ENCODE measurements at places on chromosomes 4 and X.
A peak's percentile ranks its signal among the peaks of the same experiment; 100 is the strongest.

DNA sequence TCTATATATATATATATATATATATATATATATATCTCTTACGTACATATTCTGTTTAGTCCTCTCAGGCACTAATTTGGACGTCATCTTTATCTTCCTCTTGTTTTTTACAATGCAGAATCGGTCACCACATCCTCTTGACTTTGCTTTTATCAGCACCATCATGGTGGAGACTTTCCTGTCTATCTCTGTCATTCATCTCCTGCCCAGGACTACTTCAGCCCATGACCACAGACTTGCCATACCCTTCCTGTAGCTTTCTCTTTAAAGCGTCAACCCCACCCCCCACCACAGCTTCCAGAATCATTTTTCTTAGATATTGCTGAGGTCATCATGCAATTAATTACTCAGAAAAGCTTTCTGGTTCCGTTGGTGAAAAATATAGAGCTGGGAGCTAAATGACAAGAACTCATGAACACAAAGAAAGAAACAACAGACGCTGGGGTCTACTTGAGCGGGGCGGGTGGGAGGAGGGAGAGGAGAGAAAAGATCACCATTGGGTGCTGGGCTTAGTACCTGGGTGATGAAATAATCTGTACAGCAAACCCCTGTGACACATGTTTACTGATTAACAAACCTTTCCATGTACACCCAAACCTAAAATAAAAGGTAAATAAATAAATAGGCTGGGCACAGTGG is 30.5 kb upstream of the PRKX start:
- no peak for DNase-seq

- DNase-seq: no peak
Measured at GRCh38 chrX:2627272-2627867, 63.7 kb upstream of the CD99 start.

- DNase-seq: no peak
Measured at GRCh38 chrX:118286066-118286762, 59.7 kb upstream of the WDR44 start.

DNA sequence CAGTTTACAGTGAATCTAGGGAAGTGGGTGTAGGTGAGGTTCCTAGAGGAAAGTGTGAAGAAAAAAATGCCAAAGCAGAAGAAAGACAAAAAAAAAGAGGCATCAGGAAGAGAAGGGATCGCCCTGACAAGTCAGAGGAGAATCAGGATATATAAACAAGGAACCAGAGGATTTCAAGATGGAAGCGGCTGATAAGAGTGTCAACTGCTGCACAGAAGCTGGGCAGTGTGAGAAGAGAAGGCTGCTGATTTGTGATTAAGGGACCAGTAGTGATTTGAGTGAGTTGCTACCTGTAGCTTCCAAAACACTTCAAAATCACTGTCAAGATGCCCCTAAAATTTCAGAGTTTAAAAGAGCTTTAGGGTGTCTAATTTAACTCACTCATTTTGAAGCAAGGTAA is 258.2 kb downstream of the PPP3CA start:
- no peak for DNase-seq

DNA sequence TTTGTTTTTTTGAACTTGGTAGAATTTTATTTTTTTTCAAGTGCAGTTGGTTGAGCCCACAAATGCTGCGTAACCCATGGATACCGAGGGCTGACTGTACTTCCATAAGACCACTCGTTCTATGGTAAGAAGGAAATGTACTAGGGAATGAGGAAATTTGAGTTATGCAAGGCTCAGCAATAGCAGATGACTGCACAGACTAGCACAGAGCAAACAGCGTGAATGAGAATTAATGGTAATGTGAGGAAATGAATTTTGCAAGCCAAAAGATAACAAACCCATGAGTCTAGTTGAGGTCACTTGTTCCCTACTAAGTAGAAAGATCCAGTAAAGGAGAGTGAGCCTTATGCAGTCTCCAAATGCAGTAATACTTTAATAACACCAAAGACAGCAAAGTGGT is 17.4 kb downstream of the GSPT2 start:
- DNase-seq: no peak

- DNase-seq: no peak
Measured at GRCh38 chr4:178215763-178216162, 773.5 kb upstream of the AGA start.

GRCh38 chr4:124104101-124104500 is 608.4 kb downstream of the ANKRD50 start:
- no peak for DNase-seq

DNA sequence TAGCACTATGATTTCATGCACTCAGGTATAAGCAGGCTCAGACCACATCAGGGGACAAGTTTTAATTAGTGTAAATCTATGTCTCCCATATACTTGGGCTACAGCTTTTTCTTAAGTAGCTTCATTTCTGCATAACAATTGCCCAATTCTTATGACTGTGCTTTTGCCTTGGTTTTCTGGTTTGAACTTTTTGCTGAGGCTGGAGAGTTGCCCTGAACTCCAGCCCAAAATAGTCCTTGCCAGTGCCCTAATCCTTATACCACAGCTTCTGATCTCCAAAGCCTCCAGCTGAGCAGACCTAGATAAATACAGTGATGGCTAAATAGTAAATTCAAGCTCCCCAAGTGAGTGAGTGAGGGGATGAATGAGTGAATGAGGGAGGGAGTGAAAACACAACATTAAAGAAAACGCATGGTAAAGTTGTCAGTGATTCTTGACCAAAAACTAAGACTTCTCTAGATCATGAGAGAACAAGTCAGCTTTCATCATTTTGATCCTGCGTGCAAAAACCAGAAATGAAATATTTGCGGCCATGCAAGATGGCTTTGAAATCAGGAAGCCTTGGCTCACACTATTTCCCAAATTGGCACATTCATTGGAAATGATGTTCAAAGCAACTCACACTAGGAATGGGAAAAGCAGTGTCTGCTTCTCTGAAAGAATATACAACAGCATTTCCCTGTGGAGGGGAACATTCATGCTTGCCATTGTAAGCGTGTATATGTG is 437.1 kb upstream of the CTSO start:
- no peak for DNase-seq

GRCh38 chr4:140764785-140765392 is 8.7 kb upstream of the TBC1D9 start:
- no peak for DNase-seq

- no peak for DNase-seq
Measured at GRCh38 chr4:169202145-169202699, 68.5 kb downstream of the SH3RF1 start.

- no peak for DNase-seq
Measured at GRCh38 chr4:138235419-138235952, 6.7 kb downstream of the SLC7A11 start.

- DNase-seq: no peak
Measured at GRCh38 chr4:110364911-110365520, 110.9 kb upstream of the ENPEP start.

GRCh38 chr4:74822603-74823002 is 28.3 kb upstream of the BTC start:
- peak; percentile 6 for DNase-seq

GRCh38 chrX:17859609-17860178 is 1.4 kb downstream of the RAI2 start:
- peak; percentile 11 for DNase-seq

DNA sequence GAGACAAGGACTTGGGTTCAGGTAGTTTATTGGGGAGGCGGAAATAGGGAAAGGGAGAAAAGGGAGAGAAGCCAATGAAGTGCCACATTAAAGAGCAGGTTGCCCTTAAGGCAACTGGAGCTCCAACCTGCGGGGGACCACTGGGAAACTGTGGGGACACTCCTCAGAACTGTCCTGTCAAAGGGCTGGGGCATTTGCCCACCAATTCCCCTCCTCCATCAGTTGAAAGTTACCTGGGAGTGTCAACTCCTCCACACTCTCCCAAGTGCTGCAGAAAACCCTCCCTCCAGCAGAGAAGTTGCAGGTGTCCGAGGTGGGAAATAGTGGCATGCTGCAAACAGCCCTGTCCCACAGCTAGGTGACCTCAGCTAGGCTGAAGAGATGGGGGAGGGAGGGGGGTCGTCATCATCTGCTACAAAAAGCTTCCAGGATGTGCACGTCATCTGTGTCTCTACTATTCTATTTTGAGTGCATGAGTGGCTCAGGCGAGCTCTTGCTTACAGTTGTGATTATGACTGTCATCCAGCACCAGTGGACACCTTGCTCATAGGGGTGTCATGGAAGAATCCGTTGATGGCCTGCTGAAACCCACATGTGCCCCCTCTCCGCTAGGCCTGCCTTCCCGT is 41.5 kb upstream of the XPNPEP2 start:
- no peak for DNase-seq

DNA sequence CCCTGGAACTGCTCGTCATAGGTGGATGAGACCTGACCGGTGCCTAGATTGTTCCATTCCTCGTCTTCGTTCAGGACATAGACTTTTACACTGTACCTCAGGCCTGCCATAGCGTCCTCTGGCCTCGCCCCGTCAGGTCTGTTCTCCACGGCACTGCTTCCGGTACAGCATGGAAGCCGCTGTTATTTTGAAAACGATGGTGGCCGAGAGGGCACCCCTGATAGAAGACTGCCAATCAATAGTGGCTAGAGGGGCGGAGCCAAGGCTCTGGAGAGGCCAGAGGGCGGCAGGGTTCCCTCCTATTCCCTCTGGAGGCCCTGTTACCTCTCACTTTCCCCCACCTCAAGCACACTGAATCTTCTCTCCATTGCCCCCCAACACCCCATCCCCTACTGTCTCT is at the start of gene PPP4R3C:
Gene PPP4R3C (minus strand): TSS at position 155 of the 400 bp plus-strand sequence. CDS start 45 bp downstream, at position 110.
- DNase-seq: no peak

Data from NCI-H510A (cell line).